ENCODE measurements at places on chromosomes 4 and X. TPM values are rescaled to one million over a fixed set of nuclear protein-coding genes. Genes with fewer than 3 reads are reported as not detected.

CXCL10 gene
- total RNA-seq = 0.44 TPM

- DNase-seq = no peak
Observed at GRCh38 chr4:81356621-81357020, 115.1 kb downstream of the RASGEF1B start.

GRCh38 chr4:139919004-139919403, 235.0 kb downstream of the MAML3 start:
- DNase-seq = no peak

MND1 gene
- 7.7 TPM for total RNA-seq

- DNase-seq = no peak
Observed at GRCh38 chr4:145719752-145720624, 40.0 kb downstream of the C4orf51 start.
